Keratinocyte (primary cell): ENCODE measurements at places on chromosomes 1 and 21.

DNA sequence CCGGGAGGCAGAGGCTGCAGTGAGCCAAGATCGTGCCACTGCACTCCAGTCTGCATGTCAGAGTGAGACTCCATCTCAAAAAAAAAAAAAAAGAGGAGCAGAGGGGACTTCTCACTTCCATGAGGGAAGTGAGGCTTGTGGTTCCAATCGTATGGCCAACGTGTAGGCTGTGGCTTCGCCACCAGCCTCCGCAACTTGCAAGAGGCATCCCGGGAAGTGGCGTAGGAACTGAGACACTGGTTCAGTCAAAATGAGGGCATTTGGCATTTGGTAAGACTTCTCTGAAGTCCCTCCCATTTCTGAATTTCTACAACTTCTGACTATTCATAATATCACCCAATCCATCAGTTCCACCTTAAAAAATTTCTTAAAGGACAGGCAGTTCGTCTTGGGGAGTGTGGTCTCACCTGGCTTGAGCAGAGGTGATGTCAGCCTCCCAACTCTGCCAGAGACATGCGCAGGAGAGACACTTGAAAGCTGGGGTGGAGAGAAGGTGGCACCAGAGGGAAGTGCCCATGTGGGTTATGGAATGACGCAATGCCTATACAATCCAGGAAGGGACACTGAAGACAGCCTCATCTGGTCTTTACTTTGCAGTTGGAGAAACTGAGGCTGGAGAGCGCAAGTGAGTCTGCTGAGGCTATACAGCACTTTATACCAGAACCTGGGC, 17.2 kb downstream of the KAZN start:
- H3K4me3 ChIP-seq = no peak overlapping the region
- H3K27me3 ChIP-seq = peaks cover 2% of the 10 kb centered on the region
- no peak for DNase-seq
- H3K4me1 ChIP-seq = no peaks in the 10 kb centered on the region
- no peaks in the 10 kb centered on the region for H3K36me3 ChIP-seq
- H3K27ac ChIP-seq = no peak overlapping the region

DNA sequence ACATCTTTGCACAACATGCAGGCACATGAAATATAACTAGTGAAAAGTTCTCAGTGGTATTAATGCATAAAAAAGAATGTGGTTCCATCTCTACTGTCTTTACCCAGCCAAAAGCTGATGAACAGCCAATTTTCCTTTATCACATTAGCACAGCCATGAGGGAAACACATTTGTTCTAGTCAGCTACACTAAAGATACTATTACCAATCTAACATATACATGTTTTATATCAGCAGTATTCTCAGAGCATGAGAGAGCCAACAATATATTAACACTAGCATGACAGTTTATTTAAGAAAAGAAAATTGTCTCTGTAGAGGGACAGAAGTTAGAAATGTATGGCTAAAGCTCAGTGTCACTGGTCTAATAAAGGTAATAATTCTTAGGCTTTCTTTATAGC, 56.3 kb downstream of the USH2A start:
- H3K27me3 ChIP-seq = no peaks in the 10 kb centered on the region
- no peak for DNase-seq

GRCh38 chr21:26836528-26836927, 8.7 kb downstream of the ADAMTS1 start:
- peak overlapping the region; percentile 28 for H3K27ac ChIP-seq
- H3K27me3 ChIP-seq = no peaks in the 10 kb centered on the region
- no peak overlapping the region for H3K4me3 ChIP-seq
- no peak for DNase-seq

DNA sequence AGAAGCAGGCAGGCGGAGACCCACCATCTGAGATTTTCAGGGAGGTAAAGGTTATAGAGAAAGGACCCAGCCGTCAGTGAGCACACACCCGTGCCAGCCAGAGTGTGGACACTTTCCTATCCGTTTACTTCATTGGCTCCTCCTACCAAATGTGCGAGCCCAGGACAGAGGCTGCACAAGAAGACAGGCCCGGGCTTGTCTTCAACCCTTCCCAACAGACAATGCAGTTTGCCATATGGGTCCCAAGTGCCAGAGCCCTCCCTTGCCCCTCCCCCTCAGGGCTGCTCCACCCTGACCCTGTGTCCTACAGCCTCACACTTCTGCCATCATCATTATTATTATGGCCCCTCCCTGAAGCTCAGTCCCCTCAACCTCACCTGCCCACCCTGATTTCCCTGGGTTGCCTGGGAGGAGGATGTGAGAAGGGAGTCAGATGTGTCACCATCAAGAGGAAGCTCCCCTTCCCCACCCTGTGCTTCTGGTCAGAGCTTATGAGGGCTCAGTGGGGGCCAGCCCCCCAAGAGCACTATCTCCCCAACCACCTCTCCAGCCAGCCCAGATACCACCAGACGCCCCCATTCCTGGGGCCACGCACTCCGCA, 9.4 kb downstream of the LAPTM5 start:
- DNase-seq = no peak
- H3K36me3 ChIP-seq = no peaks in the 10 kb centered on the region
- H3K4me1 ChIP-seq = peaks cover 27% of the 10 kb centered on the region
- H3K4me3 ChIP-seq = no peak overlapping the region
- no peaks in the 10 kb centered on the region for H3K27me3 ChIP-seq

- H3K27ac ChIP-seq = no peak overlapping the region
- peaks cover 11% of the 10 kb centered on the region for H3K4me1 ChIP-seq
- H3K36me3 ChIP-seq = no peaks in the 10 kb centered on the region
- H3K4me3 ChIP-seq = no peak overlapping the region
- no peak for DNase-seq
Observed at GRCh38 chr21:29078869-29079767, 5.7 kb upstream of the CCT8 start.

DNA sequence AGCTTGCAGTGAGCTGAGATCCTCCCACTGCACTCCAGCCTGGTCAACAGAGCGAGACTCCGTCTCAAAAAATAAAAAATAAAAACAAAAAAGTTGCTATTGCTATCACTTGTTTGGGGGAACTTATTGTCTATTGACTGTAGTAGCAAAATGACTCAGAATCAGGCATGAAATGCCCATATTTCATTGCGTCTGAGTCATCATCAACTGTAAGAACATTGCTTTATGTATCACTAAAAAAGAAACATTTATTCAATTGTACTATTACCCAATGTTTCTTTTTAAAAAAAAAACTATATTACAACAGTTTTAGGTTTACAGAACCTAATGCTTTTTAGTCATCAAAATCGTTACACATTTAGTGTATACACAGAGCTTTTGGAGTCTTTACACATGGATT, 91.0 kb upstream of the FMN2 start:
- no peak overlapping the region for H3K27ac ChIP-seq
- peaks cover 4% of the 10 kb centered on the region for H3K27me3 ChIP-seq
- no peak for DNase-seq
- H3K36me3 ChIP-seq = no peaks in the 10 kb centered on the region

GRCh38 chr1:79259390-79260336, 253.1 kb upstream of the ADGRL4 start:
- no peak overlapping the region for H3K4me3 ChIP-seq
- no peaks in the 10 kb centered on the region for H3K4me1 ChIP-seq
- no peaks in the 10 kb centered on the region for H3K36me3 ChIP-seq
- no peak for DNase-seq
- H3K27ac ChIP-seq = no peak overlapping the region
- no peaks in the 10 kb centered on the region for H3K27me3 ChIP-seq

DNA sequence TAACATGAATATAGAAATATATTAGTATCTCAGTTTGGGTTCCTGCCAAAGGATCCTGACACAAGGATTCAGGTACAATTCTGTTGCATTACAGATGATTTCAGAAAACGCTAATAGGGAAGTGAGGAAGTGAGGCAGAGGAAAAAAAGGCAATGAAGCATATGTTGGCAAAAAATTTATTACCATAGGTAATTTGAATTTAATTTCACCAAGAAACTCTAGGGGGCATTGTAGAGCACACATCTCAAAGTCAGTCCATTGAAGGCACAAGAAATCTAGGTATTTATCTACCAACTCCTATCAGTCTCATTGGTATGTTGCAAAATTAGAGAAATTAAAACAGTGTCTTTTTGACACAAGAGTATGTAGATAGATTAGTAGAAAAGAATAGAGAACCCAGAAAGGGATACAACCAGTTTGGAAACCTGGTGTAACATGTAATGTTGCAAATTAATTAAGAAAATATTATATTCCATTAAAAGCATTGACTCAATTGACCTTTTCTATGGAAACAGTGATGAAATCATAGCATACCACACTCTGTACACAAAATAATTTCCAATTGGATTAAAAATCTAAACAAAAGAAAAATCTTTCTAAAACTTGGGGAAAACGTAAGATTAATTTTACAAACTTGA, 104.9 kb upstream of the SNX7 start:
- no peak overlapping the region for H3K27ac ChIP-seq
- no peak for DNase-seq
- no peaks in the 10 kb centered on the region for H3K4me1 ChIP-seq
- H3K36me3 ChIP-seq = no peaks in the 10 kb centered on the region

GRCh38 chr1:109274533-109275476, 8.1 kb downstream of the PSRC1 start:
- peaks cover 37% of the 10 kb centered on the region for H3K4me1 ChIP-seq
- peak overlapping the region; percentile 83 for H3K27ac ChIP-seq
- peak; percentile 69 for DNase-seq
- no peak overlapping the region for H3K4me3 ChIP-seq

- H3K27ac ChIP-seq = no peak overlapping the region
- H3K36me3 ChIP-seq = no peaks in the 10 kb centered on the region
- H3K4me1 ChIP-seq = no peaks in the 10 kb centered on the region
- no peak for DNase-seq
Observed at GRCh38 chr21:22791986-22792560, 1793.9 kb downstream of the NCAM2 start.

DNA sequence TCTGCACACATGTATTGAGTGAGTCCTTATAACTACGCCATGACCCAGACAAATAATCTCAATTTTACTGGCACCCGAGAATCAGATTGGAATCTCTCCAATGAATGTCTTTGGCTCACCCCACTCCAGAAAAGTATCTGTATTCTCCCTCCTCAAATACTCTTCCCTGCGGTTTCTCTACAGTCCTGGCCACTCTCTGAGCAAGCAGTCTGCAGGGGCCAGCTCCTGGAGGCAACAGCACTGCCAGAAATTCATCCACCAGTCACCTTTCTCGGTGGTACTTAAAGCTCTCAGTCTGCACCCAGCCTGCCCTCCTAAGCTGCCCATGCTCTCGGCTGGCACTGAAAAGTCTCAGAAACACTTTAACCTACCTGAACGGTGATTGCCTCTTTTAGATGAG, 16.1 kb upstream of the LYST start:
- H3K27ac ChIP-seq = no peak overlapping the region
- peaks cover 24% of the 10 kb centered on the region for H3K4me1 ChIP-seq
- H3K4me3 ChIP-seq = no peak overlapping the region
- DNase-seq = no peak

DNA sequence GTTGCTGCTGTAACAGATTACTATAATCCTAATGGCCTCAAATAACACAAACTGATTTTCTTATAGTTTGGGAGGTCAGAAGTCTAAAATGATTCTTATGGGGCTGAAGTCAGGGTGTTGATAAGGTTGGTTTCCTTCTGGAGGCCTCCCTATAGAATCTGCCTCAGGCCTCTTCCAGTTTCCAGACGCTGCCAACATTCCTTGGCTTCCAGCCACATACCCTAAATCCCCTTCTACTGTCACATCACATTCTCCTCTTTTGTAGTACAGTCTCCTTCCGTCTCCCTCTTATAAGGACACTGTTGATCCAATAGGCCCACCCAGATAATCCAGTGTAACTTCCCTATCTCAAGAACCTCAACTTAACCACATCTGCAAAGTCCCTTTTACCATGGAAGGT, 145.3 kb upstream of the NCAM2 start:
- DNase-seq = no peak
- no peaks in the 10 kb centered on the region for H3K36me3 ChIP-seq
- no peak overlapping the region for H3K27ac ChIP-seq
- H3K4me1 ChIP-seq = no peaks in the 10 kb centered on the region

GRCh38 chr1:176574756-176575155, 111.8 kb downstream of the PAPPA2 start:
- H3K4me3 ChIP-seq = no peak overlapping the region
- H3K27ac ChIP-seq = no peak overlapping the region
- H3K36me3 ChIP-seq = no peaks in the 10 kb centered on the region
- DNase-seq = no peak
- H3K27me3 ChIP-seq = no peaks in the 10 kb centered on the region

DNA sequence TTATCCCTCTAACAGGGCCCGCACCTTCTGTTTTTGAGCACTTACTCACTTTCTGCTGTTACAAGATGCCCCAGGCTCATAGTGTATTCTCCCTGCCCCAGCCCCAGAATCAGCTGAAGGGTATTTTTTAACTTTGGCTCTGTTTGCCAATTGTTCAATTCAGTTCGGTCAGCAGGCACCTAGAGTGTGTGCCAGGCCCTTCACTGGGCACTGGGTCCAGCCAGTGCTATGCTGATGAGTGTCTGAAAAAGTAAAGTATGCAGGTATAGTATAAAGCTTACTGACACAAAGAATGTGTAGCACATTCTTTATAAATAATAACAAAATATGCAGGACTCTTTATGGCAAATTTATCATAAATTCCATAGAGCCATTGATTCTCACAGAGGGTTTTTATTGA, 35.0 kb downstream of the FHAD1 start:
- no peaks in the 10 kb centered on the region for H3K36me3 ChIP-seq
- no peak overlapping the region for H3K27ac ChIP-seq
- no peak overlapping the region for H3K4me3 ChIP-seq

- no peaks in the 10 kb centered on the region for H3K36me3 ChIP-seq
- no peak overlapping the region for H3K27ac ChIP-seq
- H3K27me3 ChIP-seq = no peaks in the 10 kb centered on the region
- H3K4me1 ChIP-seq = no peaks in the 10 kb centered on the region
Observed at GRCh38 chr1:216632980-216633379, 90.2 kb downstream of the ESRRG start.

DNA sequence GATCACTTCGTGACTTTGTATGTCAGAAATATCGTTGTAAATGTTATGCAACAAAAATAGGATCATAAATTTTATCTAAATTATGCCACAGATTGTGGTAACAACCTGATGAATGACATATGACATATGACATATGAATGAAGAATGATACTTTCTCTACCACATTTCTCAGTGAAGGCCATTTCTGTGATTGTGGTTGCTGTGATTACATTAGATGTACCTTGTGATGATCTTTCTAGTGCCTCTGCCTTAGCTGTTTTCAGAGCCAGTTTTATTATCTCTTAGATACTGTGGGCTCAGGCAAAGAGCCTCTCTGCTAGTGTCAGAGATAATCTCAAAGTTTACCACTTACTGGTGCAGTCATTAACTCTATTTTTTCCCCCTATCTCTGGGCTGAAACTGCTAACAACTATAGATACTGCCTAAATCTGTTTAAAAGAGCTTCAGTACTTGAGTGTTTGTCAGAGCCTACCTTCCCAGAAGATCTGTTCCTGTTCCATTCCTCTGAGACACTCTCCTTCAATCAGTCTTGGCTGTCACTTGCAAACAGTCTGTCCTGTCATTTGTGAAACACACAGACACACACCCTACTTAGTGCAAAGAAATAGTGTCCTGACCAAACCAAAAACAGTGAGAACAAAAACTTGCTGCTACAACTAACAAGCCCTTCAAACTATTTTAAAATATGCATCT, 55.5 kb downstream of the HMCN1 start:
- H3K4me1 ChIP-seq = no peaks in the 10 kb centered on the region
- no peak for DNase-seq
- no peaks in the 10 kb centered on the region for H3K27me3 ChIP-seq
- H3K4me3 ChIP-seq = no peak overlapping the region

- H3K36me3 ChIP-seq = no peaks in the 10 kb centered on the region
- peak; percentile 63 for DNase-seq
- H3K4me3 ChIP-seq = no peak overlapping the region
- peaks cover 17% of the 10 kb centered on the region for H3K4me1 ChIP-seq
- no peaks in the 10 kb centered on the region for H3K27me3 ChIP-seq
- peak overlapping the region; percentile 88 for H3K27ac ChIP-seq
Observed at GRCh38 chr1:184792450-184792969, 37.9 kb upstream of the EDEM3 start.
